AG08395 (cell line): ENCODE measurements at places on chromosomes 16 and 17.

DNA sequence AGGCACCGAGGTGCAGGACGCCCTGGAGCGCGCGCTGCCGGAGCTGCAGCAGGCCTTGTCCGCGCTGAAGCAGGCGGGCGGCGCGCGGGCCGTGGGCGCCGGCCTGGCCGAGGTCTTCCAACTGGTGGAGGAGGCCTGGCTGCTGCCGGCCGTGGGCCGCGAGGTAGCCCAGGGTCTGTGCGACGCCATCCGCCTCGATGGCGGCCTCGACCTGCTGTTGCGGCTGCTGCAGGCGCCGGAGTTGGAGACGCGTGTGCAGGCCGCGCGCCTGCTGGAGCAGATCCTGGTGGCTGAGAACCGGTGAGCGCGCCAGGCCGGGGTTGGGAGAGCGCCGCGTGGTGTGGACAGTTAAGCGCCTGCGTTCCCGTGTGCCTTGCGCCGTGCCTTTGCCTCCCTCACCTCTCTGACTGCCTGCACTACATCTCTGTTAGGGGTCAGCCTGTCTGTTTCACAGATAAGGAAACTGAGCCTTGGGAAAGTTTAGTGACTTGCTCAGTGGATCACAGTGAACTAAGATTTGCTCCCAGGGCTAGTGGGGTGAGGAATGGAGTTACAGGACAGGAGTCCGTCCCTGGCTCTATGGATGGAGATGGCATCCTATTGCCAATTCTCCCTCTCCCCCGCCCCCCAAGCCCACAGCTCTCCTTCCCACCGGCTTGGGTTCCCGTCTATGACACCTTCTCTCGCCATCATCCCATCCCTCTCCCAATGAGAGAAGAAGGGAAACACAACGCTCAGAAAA, 880 bp downstream of the SARM1 start:
- DNase-seq, result peak; percentile 31

- no peak for DNase-seq
These were observed 128.0 kb upstream of the CACNG5 start for GRCh38 chr17:66706851-66707450.

DNA sequence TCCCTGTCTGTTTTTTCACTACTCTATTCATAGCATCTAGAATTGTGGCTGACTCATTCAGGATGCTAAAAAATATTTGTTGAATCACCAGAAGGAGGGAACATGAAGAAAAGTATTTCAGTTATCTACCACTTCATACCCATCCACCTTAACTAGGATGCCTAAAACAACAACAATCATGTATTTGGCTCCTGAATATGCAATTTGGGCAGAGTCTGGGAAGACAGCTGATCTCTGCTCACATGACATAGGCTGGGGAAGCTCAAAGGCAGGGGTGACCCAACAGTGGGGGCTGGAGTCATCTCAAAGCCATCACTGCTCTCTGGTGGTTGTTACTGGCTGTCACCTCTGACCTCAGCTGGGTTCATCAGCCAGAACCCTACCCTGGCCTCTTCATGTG, 80.1 kb upstream of the RPL38 start:
- peak; percentile 74 for DNase-seq

DNA sequence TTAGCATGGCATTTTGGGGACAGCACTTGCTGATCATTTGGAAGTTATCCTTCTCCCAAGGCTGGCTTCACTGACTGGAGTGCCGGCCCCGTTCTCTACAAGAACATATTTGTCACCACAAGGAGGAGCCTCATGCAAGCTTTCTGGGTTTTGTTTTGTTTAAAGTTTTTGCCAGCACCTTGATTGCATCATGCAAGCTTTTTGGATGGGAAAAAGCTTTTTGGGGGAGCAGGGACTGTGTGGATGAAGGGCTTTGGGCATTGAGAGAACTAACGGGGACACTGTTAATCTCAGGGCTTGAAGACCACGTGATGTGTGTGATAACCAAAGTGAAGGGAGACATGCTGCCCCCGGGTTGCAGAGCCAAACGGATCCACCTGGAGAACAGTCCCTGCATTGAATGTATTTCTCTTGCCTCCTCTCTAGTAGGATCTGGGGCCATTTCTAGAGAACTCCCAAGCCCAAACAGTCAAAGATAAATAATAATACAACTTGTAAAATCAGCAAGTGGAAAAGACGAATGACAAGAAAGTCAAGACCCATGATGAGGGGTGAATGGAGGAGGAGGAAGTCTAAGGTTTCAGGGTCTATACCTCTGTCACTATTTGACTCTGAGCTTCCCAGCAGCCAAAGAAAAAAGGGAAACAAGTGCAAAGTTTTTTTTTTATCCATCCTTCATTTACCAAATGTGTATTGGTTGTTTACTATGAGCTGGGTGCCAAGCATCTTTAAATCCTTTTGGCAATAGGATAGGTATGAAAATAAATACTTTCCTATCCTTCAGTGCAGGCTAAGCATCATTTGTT, 17.2 kb downstream of the TMEM114 start:
- peak; percentile 49 for DNase-seq

DNA sequence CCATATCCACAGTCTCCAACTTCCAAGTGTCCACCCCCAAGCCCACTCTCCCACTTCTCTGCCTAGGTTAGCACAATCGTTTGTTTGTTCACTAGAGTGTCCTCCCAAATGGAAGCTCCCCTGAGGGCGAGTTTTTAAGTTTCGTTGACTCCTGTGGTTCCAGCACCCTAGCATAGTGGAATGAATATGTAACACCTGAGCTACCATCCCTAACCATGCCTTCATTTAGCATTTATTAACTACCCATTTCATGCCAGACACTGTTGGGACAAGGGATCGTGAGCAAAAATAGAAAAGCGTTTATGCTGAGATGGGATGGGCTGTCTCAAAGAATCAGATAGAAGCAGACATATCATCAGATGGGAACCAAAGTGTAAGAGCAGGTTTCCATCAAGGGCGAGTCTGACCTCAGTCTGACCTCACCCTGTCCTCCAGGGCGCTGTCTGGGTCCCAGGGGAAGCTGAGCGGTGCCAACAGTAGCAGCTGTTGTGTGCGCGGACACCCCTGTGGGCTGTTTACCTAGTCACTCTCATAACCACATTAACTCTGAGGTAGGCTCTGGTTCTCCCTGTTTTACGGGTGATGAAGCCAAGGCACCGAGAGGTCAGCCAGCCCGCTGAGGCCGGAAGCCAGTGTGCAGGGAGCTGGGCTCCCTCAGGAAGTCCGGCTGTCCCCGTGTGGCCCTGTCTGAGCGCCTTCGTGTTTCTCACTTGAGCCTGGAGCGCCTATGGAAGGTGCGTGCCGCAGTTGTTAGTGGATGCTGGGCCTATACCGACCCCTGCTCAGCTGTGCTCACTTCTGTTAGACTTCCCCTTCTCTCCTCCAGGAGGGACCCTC, 6.2 kb downstream of the CNP start:
- DNase-seq, result no peak

GRCh38 chr16:17177959-17178905, 292.5 kb downstream of the XYLT1 start:
- peak; percentile 15 for DNase-seq

GRCh38 chr17:79932451-79933306, 93.4 kb upstream of the CBX4 start:
- DNase-seq, result no peak

GRCh38 chr17:82400830-82401229, 17.3 kb upstream of the HEXD start:
- DNase-seq, result peak; percentile 72

- no peak for DNase-seq
These were observed 6.6 kb upstream of the TMEM204 start for GRCh38 chr16:1526608-1527555.

- DNase-seq, result no peak
These were observed 14.4 kb upstream of the MEAK7 start for GRCh38 chr16:84518804-84519341.

DNA sequence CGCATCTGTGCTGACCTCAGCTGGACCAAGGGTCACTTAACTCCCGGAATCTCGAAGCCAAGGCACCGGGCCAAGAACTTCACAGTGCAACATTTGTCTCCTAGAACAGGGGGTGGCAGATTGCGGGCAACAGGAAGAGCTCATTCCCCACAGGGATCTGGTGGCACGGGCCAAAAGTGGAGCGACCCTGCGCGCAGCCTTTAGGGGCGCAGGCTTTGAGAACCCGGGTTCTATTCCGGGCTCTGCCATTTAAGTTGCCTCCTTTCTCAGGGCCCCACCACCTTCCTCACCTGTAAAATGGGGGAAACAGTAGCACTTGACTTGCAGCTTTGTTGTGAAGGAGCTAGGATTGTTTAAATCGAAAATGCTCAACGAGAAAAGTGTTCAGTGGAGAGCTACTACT, 651 bp downstream of the SHMT1 start:
- DNase-seq, result peak; percentile 19

DNA sequence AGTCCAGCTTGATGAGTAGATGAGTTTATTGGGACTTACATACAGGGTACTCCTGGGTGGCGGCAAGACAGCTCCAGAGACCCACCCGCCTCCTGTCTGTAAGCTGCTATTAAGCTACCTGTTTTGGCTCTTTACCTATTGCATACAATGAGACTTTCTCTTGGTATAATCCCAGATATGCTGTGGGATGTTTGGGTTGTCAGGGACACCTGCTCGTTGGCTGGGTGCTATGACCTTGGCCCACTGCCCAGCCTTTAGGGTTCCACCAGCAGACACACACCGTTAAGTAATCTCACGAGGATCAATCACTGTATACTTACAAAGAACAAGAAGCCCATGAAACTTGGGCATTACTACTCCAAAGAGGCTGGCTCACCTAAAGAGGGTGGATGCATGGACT, 116.4 kb downstream of the NPIPB5 start:
- no peak for DNase-seq

- DNase-seq, result peak; percentile 89
These were observed 12.2 kb upstream of the MMD start for GRCh38 chr17:55433629-55434422.

GRCh38 chr17:19371259-19372010, 6.9 kb upstream of the MAPK7 start:
- DNase-seq, result no peak
